T1000 (cell line): ENCODE measurements at places on chromosomes 5 and 9.

- no peak for DNase-seq
Observed at GRCh38 chr9:3348169-3348568, 177.6 kb downstream of the RFX3 start.

DNA sequence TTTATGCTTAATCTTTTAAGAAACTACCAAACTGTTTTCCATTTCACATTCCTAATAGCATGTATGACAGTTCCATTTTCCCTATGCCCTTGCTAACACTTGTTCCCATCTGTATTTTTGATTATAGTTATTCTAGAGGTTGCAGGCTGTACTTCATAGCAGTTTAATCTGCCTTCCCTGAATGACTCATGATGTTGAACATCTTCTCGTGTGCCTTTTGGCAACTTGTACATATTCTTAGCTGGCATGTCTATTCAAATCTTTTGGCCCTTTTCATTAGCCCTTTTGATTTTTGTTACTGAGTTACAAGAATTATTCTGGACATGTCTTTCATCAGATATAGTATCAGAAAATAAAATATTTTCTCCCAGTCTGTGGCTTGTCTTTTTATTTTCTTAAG is 320.3 kb downstream of the DIRAS2 start:
- no peak for DNase-seq

DNA sequence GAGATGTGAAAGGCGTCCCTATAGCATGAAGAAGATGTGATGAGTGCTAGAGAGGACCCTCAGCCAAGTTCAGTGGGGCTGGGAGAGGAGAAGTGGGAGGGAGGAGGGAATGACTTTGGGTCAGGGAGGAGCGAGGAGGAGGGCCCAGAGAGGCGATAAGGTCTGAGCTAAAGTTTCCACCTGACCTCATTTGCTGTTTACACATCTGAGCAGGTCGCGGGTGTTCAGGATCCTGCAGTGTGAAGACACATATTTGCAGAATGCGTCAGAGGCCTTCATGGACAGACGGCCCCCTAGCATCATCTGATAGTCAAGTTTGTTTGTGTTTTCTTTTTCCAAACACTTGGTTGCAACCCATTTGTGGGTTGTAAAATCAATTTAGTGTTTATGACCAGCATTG is 18.9 kb upstream of the IGFBPL1 start:
- DNase-seq: peak; percentile 32

DNA sequence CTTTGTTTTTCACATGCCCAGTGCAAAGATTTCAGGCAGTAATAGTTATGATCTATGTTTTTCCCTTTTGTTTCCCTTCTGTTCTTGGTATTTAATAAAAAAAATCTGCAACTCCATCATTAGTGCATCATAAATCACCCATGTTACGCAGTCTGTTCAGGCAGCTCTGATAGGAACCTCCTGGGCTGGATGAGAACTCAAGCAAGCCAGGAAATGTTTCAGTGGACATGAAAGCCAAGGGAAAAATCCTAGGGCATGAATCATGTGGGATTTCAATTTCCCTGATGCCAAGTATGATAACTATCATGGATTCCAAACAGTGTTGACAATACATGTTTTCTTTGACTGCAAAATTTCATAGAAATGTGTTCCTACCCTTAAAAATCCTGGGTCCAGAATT is 119.7 kb upstream of the TARS1 start:
- DNase-seq: peak; percentile 38

DNA sequence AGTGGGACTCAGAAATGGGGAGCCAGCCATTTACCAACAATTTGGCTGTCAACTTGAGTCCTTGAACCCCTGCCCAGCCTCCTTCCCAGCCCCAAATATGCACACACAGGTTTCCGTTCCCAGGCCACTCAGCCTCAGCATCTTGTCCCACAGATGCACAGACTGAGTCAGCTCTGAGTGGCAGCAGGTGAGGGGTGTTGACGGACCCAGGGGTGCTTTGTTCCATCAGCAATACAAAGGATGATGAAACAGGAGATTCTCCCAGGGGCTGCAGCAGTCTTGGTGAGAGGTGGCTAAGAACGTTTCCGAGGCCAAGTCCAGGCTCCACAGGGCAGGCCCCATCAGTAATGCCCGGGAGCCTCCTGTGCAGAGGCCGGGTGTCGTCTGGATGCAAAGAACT is 4.9 kb upstream of the OLFM1 start:
- DNase-seq: no peak

DNA sequence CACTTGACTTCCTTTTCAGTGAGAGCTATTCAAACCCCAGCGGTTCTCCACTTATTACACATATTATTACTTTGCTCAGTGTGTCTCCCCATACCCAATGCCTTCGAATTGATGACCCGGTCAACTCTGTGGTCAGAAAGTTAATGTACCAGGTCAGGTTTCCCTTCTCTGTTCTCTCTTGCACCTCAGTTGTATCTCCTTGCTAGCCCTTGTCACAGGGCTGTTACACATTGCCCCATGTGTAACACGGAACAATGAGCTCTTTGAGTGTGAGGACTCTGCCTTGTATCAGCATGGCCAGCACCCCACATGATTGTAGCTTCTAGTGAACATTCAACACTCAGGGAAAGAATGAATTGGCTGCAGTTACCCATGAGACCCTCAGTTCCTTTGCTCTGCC is 73.6 kb downstream of the DOCK2 start:
- DNase-seq: no peak

GRCh38 chr9:81543695-81544094 is 145.7 kb downstream of the TLE1 start:
- no peak for DNase-seq

DNA sequence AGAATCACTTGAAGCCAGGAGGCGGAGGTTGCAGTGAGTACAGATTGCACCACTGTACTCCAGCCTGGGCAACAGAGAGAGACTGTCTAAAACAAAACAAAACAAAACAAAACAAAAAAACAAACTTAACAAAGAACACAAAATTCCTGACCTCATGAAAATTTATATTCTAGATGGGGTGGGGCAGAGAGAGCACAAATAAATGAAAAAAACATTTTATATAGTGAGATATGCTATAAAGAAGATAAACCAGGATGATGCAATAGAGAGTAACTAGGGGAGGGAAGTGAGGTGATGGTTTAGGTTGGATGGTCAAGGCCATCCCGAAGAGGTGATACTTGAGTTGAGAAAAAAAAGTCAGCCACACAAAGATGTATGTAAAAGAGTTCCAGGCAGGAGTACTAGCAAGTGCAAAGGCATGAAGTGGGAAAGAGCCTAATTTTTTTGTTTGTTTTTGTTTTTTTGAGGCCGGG is 10.2 kb upstream of the LARS1 start:
- DNase-seq: no peak

DNA sequence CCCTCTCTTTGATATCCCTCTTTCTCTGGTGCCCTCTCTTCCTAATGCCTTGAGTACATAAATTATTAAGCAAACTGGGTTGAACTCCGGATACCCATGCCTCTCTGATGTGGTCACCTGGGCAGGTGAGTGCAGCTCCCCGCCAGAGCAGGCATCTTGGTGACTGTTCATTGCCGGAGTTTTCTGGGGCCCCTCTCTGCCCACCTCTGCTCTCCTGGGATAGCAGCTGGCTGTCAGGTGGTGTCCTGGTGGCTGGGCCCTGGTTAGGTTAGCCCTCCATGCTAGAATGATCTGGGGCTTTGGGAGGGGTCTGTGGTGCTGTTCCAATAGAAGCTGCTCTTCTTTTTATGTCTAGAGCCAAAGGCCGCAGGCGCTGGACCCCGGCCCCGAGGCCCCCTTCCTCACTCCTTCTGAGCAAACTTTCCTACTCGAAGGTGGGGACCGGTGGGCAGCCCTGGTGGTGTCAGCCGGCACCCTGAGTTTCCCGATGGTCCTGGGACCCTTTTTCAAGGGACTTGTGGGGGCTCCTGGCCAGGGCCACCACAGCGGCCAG is 4.9 kb upstream of the SCGB3A1 start:
- no peak for DNase-seq

GRCh38 chr5:167822241-167822640 is 469.2 kb upstream of the WWC1 start:
- DNase-seq: no peak

GRCh38 chr9:72574156-72574810 is 52.9 kb downstream of the TMC1 start:
- no peak for DNase-seq

DNA sequence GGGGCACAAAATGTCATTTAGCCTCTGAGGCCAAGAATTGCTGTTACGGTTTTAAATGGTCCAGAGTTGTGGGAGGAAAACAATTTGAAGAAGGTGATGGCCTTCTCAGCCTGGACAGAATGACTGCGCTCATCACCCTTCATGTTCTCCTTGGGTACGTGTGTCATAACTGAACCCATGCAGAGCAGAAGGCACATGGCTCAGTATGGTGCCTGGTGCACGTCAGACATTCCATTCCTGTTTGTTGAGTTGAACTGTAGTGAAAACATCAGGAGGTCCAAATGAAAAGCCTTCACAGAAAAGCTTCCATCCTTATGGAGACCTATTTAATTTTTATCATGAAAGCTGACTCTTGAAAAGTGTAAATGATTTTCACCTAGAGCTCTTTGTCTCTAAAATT is 133.2 kb downstream of the CFAP90 start:
- DNase-seq: no peak

DNA sequence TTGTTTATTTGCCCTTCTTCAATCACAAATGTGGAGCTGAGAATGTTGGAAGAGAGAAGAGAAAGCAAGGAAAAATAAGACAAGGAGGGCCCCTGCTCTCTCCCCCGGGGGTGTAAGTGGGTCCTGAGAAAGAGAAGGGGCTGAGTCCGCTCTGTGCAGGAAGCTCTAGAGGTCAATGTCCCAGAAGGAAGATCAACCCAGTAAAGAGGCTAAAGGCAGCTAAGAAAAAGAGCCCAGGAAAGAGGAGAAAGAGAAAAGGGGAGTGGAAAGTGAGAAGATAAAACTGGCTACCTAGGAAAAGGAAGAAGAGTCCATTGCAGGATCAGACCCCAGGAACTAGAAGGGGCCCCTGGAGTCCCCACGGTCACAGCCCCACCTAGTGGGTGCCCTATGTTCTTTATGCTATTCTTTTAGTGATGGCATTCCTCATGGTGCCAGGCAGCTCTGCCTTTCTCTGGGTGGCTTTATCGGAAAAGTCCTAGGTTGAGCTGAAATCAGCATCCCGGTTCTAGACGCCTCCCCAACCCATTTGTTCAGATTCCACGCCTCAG is 583.4 kb downstream of the ACTL7B start:
- DNase-seq: peak; percentile 20

DNA sequence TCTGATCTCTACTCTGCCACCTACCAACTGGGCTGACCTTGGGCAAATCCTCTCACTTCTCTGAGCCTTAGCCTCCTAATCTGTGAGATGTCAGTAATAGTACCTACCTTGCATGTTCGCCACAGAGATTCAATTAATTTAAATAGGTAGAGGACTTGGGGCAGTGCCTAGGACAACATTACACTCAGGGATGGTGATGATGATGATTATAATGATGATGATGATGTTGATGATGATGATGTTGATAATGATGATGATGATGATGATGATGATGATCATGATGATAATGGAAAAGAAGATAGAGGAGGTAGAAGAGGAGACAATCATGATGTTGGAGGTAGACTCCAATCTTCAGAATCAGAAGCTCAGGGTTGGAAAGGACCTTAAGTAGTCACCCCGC is 40.7 kb upstream of the SMIM23 start:
- DNase-seq: no peak

- peak; percentile 49 for DNase-seq
Observed at GRCh38 chr9:110050925-110051355, 157.0 kb downstream of the C9orf152 start.

- DNase-seq: no peak
Observed at GRCh38 chr5:180128671-180129261, 57.2 kb upstream of the RNF130 start.

DNA sequence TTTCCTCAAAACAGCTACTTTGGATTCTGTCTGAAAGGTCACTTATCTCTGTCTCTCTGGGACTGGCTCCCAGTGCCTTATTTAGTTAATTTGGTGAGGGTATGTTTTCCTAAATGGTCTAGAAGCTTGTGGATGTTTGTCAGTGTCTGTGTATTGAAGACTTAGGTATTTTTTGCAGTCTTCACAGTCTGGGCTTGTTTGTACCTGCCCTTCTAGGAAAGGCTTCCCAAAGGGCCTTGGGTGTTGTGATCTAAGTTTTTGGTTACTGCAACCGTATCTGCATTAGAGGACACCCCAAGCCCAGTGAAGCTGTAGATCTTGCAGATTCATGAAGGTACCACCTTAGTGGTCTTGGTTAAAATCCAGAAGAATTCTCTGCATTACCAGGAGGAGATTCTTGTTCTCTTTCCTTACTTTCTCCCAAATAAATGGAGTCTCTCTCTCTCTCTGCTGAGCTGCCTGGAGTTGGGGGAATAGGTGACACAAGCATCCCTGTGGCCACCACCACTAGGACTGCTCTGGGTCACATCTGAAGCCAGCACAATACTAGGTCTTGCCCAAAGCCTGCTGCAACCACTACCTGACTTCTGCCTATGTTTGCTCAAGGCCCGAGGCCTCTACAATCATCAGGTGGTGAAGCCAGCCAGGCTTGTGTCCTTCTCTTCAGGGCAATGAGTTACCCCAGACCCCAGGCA is 17.8 kb upstream of the CCNB1 start:
- no peak for DNase-seq

GRCh38 chr5:96885518-96886338 is 9.4 kb downstream of the ERAP2 start:
- DNase-seq: no peak

DNA sequence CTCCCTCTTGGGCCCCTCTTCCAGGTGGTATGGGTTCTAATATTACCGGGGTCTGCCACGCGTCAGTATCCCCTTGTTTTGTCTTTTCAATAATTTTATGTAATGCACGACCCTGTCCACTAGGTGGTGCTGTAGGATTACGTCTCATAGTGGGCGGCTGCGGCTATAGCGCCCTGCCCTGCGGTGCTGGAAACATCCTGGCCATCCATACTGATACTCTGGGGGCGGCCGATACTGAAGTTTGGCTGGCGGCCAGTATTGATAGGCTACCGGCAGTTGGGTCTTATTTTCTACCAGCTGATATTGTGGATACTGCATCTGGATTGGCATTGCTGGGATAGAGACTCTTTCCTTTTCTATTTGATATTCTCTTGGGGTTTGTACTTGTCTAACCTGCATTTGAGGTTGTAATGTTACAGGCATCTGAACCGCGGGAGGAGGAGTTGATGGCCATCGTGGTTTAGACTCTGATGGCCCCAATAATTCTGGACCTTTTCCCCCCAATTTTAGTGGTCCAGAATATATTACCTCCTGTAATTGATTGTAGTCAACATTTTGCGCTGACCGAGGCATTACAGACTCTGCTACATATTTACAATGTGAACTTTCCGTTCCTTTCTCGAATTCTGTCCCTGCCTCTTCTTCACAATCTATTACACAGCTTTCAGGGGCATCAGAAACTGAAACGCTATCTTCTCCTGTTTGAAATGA is 3.3 kb upstream of the TMEM141 start:
- peak; percentile 31 for DNase-seq

DNA sequence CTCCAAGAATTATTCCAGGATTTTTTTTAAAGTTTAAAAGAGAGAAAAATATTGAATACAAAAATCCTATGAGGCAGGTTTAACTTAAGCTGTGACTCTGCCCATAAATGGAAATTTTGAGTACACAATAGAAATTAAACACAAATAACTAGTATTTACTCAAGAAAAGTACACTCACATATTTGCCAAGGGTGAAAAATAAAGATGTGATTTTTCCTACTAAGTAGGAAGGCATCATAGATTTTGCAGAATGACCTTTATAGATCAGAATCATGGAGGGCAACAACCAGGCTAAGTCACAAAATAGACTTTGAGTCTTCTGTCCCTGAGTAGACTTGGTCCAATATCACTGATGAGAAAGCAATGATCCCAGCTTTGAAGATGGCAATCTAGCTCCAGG is 102.7 kb upstream of the SLC12A2 start:
- no peak for DNase-seq

GRCh38 chr5:142277796-142278195 is 47.0 kb downstream of the SPRY4 start:
- no peak for DNase-seq

GRCh38 chr9:79623799-79624721 is 52.3 kb downstream of the TLE4 start:
- no peak for DNase-seq
